Dermis blood vessel endothelial cell (primary cell): ENCODE measurements at places on chromosomes 1 and 21. TPM values are rescaled to one million over a fixed set of nuclear protein-coding genes. Genes with fewer than 3 reads are reported as not detected.

DNA sequence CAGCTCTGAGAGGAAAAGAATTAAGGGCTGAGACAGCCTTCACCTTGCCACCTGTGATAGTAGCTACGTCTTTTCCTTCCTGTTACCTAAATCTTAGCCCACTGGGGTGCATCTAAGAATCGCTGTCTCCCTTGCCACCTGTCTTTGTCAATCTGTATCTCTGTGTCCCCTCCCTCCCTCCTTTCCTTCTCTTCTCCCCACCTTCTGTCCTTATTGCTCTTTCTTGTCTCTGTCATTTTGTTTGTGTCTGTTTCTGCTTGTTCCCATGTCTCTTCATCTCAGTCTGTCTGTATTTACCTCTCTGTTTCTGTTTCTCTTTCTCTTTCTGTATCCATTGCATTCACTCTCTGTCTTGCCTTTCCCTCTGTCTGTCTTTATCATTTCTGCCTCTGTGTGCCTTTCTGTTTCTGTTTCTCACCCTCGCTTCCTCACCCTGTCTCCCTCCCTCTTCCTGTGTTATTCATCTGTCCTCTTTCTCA is 30.2 kb downstream of the SLC22A15 start:
- no peak for DNase-seq

DNA sequence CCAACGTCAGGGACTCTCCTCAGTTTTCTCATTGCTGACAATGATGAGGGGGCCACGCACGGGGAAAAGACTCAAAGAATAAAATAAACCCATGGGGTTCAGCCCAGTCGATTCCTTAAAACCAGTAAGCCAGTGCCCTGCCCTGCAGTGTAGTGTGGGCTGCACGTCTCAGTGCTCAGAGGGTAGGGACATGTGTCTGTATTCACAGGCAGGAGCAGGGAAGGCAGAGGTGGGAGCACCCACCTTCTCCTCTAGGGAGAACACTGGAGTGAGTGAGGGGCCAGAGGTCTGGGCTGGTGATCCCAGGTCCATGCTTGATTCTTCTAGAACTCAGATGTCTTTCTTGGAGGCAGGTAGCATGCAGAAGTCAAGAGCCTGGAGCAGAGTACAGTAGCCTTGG is 303.6 kb downstream of the MATN1 start:
- DNase-seq = no peak

Gene TMEM200B
- 0.28 and 0.34 TPM in 2 replicates for total RNA-seq

DNA sequence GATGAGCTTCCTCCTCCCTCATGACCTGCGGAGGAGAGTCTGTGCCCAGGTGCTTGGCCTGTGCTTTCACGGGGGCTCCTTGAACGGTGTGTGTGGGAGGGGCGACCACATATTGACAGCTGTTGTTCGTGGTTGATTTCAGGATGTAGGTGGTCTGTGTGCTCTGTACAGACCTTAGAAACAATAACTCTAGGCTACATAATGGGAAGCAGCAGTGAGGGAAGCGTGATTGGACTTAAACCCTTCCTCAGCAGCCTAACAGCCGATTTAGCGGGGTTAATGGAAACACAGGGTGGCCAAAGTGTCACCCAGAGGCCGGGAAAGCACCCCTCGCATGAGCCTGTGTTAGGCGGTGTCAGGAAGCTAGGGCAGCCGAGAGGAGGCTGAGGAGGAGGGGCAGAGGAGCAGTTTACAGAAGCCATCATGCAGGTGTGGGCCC is 56.0 kb downstream of the TBCE start:
- no peak for DNase-seq

DNA sequence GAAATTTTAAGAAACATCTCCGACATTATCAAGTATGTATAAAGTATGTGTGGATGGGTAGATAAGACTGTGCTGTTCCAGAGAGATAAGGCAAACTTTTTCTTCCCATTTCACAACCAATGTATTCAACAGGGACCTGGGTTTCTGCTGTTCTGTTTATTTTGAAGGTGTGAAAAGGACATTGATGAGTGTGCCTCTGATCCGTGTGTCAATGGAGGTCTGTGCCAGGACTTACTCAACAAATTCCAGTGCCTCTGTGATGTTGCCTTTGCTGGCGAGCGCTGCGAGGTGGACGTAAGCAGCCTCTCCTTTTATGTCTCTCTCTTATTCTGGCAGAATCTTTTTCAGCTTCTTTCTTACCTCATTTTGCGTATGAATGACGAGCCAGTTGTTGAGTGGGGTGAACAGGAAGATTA is 174.0 kb downstream of the CRB1 start:
- DNase-seq = no peak

Gene ZYG11B
- total RNA-seq = 45.0 and 49.7 TPM in 2 replicates

DNA sequence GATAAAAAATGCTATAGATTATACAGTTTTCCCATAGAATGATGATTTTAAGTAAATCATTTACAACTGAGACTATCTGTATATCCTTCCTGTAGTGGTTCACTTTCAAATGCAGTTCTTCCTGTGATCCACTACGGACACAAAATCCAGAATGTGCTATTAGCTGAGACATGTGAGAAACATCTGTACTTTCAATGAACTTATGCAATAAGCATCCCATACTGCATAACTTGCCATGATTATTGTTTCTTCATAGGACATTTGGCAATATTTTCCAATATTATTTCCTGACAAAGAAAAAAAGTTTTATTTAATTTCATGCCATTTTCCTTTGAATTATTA is 83.5 kb upstream of the PRDX6 start:
- no peak for DNase-seq

Gene CELA2A
- total RNA-seq = not detected in 2 replicates

Gene CHI3L1
- total RNA-seq = 0.17 TPM in 1 of 2 replicates, not detected in the other

Gene IL19
- total RNA-seq = not detected in 2 replicates

Gene PLPPR5
- not detected in 2 replicates for total RNA-seq

Gene ATP1A4
- total RNA-seq = not detected in 2 replicates

Gene NKAIN1
- total RNA-seq = 0.70 TPM in 1 of 2 replicates, not detected in the other

Gene WARS2
- 14.6 and 21.9 TPM in 2 replicates for total RNA-seq
